ENCODE measurements at places on chromosomes 5 and 9. TPM values are rescaled to one million over a fixed set of nuclear protein-coding genes. Genes with fewer than 3 reads are reported as not detected.

SLC23A1 gene
- total RNA-seq: not detected

ITGA1 gene
- 49.4 TPM for total RNA-seq

NUDT2 gene
- 25.0 TPM for total RNA-seq

FAF2 gene
- total RNA-seq: 24.2 TPM

CCNJL gene
- 8.3 TPM for total RNA-seq

All from tongue (tissue), 3 donors.